GM06990 (cell line): ENCODE measurements at places on chromosomes 5 and 9.

DNA sequence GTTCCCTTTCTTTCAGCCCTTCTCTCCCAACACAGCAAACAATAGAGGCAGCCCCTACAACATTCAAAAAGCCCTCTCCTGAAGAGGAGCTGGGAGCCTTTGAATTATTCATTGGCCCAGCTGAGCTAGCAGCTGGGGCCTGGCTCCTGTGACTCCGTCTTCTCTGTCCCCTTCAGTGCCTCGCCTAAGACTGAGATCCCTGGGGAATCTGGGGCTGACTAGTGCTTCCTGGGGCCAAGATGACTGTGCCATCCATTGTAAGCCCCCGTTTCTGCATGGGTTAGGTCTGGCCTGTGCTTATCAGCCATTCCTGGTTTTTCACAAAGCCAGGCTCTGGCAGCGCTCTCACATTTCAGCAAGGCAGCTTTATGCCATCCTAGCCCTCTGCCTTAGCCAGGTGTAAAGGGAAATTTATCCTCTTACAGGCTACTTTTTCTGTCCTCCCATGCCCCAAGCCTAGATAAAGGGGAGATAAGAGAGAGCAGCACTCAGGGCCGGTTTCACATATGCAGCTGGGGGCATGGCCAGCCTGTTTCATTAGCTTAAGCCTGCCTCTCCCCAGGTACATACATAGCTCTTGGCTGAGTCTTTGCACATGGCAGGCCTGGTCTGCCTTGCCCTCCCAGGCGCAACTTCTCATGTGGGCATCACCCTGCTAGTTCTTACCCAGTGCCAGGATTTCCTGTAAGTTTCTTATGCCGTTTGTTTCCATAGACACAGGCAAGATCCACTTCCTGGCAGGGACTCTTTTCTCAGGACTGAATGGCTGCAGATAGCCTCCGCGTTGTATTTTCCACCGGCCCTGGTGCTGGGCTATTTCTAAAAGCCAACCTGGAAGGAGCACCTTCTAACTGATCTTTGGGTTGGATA is 15.8 kb downstream of the PTPA start:
- DNase-seq, result no peak

DNA sequence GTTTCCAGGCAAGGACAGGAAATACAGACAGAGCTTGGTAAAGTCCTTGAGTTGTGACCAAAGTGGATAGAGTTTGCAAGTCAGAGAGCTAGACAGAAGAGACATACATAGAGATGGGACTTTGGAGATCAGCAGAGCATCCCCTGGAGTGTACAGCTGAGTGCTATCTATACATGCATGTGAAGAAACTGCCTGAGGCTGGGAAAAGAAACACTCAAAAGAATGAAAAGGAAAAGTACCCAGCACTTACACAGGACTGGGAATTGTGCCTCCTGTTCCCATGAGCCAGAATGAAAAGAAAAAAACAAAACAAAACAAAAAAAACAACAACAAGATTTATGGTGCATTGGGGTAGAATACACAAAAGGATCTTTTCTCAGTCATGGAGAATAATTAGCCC is 606.4 kb downstream of the ZNF608 start:
- DNase-seq, result no peak

DNA sequence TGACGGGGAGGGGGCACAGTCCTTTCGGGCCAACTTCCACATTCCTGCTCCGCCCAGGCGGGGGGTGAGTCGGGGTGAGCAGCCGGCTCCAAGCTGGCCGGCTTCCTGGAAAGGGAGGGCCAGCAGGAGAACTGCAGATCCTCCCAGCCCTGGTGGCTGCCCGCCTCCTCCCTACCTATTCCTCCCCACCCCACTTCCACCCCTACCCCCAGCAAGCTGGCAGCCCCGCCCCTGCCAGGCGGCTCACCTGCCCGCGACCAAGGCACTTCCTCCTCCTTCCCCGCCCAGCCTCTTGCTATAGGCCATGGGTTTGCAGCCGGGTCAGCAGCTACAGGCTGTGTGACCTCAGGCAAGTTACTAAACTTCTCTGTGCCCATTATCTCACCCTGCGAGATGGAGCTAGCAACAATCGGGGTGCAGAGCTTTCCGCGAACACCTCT is 5.6 kb upstream of the IRF1 start:
- peak; percentile 84 for DNase-seq

GRCh38 chr5:172901012-172901780 is 58.0 kb upstream of the RPL26L1 start:
- no peak for DNase-seq

DNA sequence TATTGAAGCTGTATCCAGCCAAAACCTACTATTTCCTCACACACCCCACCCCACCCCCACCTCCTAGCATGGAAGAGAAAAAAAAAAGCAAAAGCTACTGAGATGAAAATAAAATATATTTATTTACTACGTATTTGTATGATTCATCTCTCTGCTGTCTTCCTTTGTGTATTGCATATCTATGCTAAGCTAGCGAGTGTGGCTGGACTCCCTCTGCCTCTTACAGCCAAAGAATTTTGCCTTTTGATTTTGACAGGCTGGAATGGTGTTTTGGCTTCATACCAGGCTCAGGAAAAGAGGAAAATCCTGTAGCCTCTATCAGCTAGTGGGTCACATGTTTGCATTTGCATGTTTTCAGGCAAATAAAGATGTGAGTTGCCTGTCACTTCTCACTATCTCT is 2.2 kb downstream of the ABLIM3 start:
- DNase-seq, result no peak

- DNase-seq, result peak; percentile 59
These were observed 530 bp downstream of the RAPGEF1 start for GRCh38 chr9:131739133-131739958.

- peak; percentile 67 for DNase-seq
These were observed 39.8 kb upstream of the RANBP6 start for GRCh38 chr9:6055216-6055615.

DNA sequence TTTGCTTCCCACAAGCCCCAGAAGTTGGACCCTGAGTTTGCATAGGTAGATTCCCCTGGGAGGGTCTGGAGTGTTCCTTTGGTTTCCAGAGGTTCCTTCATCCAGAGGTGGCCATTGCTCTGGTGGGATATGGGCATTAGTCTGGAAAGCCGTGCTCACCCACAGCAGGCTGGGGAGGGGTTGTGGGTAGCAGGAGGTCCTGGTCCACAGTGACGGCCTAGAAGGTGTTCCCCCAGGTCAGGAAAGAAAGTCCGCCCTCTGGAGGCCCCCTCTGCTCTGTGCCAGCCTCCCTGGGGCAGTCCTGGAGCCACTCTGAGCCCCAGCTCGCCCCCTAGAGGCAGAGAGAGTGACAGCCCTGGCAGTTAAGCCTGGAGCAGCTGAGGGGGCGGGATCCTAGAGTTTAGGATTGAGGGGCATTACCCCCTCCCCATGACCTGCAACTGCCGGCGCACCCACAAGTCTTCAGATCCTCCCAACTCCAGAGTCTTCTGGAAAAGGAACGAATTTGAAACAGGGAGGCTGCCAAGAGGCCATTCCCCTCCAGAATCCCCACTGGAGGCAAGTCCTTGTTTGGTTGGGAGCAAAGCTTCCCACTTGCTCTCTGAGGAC is 36.8 kb downstream of the NDST1 start:
- peak; percentile 57 for DNase-seq

GRCh38 chr9:136075881-136076678 is 19.0 kb downstream of the NACC2 start:
- no peak for DNase-seq

DNA sequence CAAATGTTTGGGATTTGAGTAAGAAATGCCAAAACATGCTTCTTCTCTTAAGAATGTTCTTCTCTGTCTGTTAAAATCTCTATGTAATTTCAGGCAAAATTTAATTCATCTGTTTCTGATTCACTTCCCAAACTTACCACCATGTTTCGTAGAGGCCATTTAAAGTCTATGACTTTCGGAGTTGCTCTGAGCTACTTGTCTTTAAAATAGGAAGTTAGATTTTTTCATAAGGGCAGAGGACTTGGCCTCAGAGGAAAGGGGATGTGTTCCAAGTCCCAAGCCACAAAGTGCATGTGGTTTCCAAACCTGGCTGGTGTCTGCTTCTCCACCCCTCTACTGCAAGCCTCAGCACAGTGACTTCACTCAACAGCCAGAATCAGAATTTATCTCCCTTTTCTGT is 111.3 kb upstream of the ADRA1B start:
- DNase-seq, result no peak

GRCh38 chr9:82167296-82167695 is 178.7 kb downstream of the SPATA31D1 start:
- no peak for DNase-seq

DNA sequence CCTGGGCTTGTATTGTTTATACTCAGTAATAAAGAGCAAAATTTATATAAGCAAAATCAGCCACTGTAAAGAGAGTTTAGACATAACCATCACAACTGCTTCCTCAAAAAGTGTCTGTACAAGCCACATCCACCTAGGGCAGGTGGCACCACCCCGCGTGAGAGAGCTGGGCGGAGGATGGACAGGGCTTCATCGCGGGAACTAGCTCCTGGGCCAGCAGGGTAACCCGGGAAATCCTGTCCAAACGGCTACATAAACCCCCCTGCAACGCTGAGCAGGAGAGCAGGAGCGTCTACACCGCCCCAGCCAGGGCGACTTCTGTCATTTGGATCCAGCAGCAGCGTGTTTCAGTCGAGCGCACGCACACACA is 1.3 kb downstream of the SLC6A3 start:
- no peak for DNase-seq

GRCh38 chr5:18483451-18483850 is 849.2 kb downstream of the TAF11L14 start:
- DNase-seq, result no peak

GRCh38 chr5:94807985-94808384 is 189.5 kb downstream of the SLF1 start:
- DNase-seq, result no peak

GRCh38 chr5:143033535-143034250 is 263.5 kb downstream of the ARHGAP26 start:
- no peak for DNase-seq

- no peak for DNase-seq
These were observed 68.2 kb downstream of the ADCY2 start for GRCh38 chr5:7464182-7464581.
